Ammon's horn (tissue), 1 donor: ENCODE measurements at places on chromosomes 11 and 22.
A peak's percentile ranks its signal among the peaks of the same experiment; 100 is the strongest.

GRCh38 chr11:27296497-27296896, 66.5 kb downstream of the CCDC34 start:
- peak; percentile 25 for DNase-seq

- DNase-seq, result peak; percentile 59
Measured at GRCh38 chr11:8090756-8091155, 9.7 kb downstream of the TUB start.

- no peak for DNase-seq
Measured at GRCh38 chr11:65537620-65538231, 12.8 kb downstream of the SCYL1 start.

DNA sequence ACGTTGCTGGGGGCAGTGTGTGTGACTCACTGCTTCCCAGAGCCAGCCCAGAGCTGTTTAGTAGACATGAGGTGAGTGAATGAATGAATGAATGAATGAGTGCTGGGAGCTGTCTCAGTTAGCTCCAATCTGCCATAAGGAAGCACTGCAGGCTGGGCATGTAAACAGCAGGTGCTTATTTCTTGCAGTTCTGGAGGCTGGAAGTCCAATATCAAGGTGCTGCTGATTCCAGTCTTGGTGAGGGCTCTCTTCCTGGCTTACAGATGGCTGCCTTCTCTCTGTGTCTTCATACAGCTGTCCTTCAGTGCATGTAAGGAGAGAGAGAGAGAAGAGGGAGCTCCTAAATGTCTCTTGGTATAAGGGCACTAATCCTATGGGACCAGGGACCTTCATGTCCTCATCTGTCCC, 4.1 kb downstream of the C11orf21 start:
- no peak for DNase-seq

DNA sequence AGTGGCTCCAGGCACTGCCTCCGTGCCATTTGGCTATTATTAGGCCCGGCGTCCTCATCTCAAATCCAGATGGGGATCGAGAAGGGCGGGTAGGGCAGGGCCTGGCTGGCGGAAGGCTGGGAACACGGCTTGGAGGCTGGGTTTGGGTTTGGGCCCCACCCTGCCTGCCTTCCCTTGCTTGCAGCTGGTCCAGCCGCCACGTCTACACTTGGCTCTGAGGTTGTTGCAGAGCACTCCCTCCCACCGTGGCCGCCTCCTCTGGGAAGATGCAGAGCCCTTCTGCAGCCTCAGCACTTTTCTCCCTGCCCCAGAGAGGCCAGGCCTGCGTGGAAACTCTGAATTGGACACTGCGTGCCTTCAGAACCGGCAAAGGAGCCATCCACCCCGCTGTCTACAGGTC, 5.2 kb upstream of the SMTN start:
- no peak for DNase-seq

DNA sequence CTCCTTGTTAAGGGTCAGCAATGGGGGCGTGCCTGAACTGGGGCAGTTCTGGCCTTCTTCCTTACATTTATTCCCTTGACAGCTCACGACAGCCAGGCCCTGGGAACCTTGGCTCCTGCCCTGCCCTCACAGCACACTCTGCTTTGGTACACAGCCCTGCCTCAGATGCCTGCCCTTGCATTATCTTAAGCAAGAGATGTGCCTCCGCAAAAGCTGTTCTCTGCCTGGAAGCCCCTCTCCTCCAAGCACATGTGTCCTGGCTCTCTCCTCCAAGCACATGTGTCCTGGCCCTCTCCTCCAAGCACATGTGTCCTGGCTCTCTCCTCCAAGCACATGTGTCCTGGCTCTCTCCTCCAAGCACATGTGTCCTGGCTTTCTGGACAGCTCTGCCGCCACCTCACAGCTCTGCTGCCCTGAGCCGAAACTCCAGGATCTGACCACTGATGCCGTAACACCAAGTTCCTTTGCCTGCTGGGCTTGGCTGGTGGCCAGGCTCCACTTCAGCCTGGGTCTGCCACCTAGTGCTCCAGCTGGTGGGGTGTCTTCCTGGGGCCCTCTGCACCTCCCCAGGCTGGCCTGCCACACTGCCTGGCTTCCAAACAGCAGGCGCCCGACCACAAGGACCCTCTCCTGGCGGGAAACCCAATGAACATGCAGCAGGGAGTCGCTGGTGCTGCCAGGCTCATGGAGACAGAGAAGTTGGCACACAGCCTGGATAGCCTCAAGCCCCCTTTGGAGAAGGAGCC, 53.0 kb downstream of the SCUBE1 start:
- no peak for DNase-seq

- peak; percentile 92 for DNase-seq
Measured at GRCh38 chr11:9461063-9461759, 399 bp downstream of the ZNF143 start.

- DNase-seq, result no peak
Measured at GRCh38 chr22:30612789-30613188, 5.8 kb downstream of the TCN2 start.

- no peak for DNase-seq
Measured at GRCh38 chr11:112928136-112928535, 33.1 kb upstream of the NCAM1 start.

- DNase-seq, result no peak
Measured at GRCh38 chr11:61447601-61448551, 18.0 kb downstream of the SDHAF2 start.

- no peak for DNase-seq
Measured at GRCh38 chr11:34049028-34049427, 2.5 kb upstream of the CAPRIN1 start.
